SW 1271 (cell line): ENCODE measurements at places on chromosomes 5 and 9.

- DNase-seq: no peak
Measured at GRCh38 chr5:140642718-140643117, 3.5 kb downstream of the TMCO6 start.

DNA sequence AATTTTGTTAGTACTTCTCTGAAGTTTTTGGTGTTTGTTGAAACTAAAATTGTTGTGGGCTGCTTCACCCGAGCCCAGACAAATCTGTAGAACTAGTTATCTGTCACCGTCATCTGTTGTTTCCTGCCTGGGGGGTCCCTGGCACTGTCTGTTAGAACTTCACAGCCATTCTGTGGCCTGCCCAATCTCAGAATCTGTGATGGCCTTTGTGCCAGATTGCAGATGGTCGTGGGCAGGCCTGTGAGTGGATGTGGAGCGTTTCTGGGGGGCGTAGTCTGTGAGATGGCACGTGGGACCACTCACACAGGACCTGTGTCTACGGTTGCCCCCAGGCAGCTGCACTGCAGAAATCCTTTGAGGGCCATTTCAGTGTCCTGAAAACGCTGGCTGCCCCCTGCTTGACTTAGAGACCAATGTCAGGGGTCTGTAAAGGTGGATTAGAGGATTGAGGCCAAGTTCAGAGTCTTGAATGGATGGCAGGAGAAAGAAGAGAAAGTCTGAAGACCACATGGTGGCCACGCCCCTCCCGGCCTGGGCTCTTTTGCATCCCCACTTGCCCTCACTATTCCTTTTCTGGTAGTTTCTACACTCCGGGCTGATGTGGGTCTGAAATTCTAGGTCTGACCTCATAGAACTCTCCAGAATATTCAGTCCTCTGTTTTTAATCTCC is 38.3 kb downstream of the TRIO start:
- no peak for DNase-seq

GRCh38 chr5:80037366-80037765 is 2.2 kb downstream of the THBS4 start:
- DNase-seq: no peak

DNA sequence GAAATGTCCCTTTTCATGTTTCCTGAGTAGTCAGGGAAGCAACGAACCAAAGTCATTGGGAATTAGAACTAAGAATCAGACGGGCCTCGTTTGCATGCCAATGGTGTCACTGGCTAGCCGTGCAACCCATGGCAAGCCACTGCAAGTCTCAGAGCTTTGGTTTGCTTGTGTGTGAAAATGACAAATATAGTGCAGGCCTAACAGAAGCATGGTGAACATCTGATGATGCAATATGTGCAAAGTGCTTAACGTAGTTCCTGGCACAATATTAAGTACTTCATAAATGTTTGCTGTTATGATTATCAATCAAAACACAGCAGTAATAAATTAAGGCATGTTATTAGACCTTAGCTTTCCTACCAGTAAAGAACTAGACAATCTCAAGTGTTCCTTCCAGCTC is 118.0 kb upstream of the TRIM32 start:
- no peak for DNase-seq

DNA sequence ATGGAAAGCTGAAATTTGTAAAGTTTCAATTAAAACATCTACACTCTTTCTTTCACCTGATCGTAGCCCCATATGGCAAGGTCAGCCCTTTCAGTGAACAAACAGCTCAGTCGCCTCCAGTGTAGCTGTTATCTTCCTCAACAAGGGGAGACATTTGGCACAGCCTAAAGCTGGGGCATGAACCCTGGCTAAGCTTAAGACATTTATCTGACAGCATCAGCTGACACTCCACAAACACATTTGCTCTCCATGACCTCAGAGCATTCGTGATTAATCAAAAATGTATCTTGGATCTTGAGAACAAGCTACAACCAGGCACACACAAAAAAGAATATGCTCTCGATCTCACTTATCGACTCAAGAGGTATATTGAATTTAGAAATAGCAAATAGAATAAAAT is 67.3 kb downstream of the POU5F2 start:
- no peak for DNase-seq

GRCh38 chr5:91983869-91984268 is 600.8 kb upstream of the ARRDC3 start:
- no peak for DNase-seq

DNA sequence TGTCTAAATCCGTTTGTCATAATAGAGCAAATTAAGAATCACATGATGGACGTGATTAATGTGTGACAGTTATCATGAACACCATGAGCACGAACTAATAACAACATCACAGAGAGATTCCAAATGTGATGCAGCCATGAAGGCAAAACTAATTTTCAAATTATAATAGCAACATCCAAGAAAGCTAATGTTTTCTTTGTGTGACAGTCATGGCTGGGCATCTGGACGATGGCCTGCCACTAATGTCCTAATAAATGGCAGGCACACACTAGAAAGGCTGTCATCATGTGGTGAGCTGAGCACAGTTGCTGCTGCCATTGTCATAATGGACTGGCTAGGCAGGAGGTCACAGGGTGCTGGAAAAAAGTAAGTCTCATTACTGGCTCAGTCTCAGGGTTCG is 280.0 kb upstream of the EFNA5 start:
- no peak for DNase-seq
